ENCODE measurements at places on chromosomes 6 and 20.

GRCh38 chr6:118309337-118310093, 238.6 kb upstream of the PLN start:
- no peak for DNase-seq

- DNase-seq, result no peak
These were observed 16.2 kb downstream of the DNAJC5 start for GRCh38 chr20:63911176-63911575.

DNA sequence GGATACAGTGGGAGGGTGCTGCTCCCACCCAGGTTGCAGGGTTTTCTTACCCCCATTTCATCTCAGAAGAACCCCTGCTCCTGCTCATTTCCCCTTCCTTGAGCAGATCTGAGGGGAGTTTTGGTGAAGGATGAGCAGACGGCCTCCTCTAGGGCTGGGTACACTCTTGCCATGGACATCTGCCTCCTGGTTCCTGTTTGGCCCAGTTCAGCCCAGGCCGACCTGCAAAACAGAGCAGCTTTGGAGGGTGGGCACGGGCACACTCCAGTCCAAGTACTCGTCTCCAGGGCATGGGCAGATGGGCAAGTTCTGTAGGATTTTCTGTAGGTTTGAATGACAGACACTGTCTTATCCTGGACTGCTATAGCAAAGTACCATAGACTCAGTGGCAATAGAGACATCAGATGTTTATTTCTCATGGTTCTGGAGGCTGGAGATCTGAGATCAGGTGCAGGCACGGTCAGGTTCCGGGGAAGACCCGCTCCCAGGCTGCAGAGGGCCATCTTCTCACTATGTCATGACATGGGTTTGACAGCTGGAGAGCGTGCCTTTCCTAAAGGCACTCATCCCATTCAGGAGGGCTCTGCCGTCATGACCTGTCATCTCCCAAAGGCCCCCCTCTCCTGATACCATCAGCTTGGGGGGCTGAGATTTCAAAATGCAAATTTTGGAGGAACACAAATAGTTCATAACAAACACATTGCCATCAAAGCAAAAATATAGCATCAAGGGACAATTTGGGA, 6.2 kb downstream of the NPBWR2 start:
- DNase-seq, result peak; percentile 0

GRCh38 chr6:98590997-98591396, 243.4 kb upstream of the POU3F2 start:
- peak; percentile 4 for DNase-seq

DNA sequence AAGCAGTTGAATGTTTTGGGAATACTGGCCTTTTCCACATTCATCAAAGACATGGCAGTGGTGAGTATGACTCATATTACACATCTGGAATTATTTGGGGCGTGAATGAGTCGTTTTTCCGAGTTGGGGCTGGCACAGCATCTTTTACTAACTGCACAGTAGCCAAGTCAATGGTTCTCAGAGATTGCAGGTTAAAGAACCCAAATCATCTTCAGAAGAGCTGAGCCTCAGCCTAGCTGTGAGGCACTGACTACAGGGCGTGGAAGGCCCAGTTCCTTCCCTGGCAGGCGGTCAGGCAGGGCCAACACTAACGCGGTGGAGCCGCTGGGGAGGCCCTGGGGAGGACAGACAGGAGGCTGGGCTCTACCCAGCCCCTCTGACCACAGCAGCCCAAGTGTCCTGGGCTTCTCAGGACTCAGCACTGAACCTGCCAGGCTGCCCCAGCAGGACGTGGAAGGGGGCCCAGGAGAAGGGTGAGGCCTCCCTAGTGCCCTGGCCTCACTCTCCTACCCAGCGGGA, 20.1 kb upstream of the HELZ2 start:
- DNase-seq, result no peak

DNA sequence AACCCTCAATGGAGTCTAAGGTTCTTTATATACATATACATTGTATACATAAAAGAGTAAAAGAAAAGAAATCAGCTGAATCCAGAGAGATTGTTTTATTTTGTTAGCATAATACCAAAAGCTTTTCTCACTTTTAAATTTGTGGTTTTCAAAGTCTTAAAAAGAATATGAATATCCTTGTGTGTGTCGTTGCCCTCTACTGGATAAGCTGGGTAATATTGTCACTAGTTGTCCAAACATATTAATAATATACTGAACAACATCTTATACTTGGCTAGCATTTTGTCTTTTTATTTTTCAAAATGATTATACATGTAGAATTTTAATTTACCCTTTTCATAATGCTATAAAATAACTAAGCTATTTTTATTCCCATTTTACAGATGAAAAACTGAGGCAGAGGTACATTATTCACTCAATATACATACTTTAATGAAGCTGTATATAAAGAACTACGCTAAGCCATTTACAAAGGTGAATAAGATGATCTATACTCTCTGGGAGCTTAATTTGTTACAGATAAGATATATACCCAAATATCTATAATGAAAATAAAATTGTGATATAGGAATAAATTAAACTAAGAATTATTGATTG, 531.7 kb downstream of the TFAP2B start:
- DNase-seq, result no peak

Data from nephron progenitor cell (in vitro differentiated cells).